NCI-H2107 (cell line): ENCODE measurements at places on chromosomes 13 and 19.

GRCh38 chr13:97134364-97135095 is 87.6 kb upstream of the MBNL2 start:
- DNase-seq, result no peak

- DNase-seq, result no peak
These were observed 327.6 kb downstream of the FGF9 start for GRCh38 chr13:21998279-21998990.

GRCh38 chr19:3365836-3366752 is at the start of gene NFIC:
Gene NFIC (plus strand): TSS chr19:3366583. CDS start chr19:3366637, 54 bp downstream.
- DNase-seq, result no peak

DNA sequence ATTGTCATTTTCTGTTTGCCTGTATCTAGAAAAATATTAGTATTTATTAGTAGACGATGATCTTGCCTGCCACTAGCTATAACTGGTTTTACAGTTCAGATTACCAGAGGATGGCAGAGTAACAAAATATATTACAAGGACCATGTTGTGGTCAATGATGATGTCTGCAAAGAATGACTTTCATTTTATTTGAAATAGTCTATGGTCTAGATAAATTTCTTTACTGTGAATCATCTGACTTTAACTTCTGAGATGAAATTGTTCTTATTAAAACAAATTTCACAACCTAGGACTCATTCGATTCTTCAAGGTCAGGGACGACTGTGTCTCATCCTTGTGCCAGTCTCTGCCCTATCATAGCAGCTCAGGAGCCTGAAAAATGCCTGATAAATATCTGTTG is 637.8 kb upstream of the KLF12 start:
- no peak for DNase-seq

- DNase-seq, result no peak
These were observed 301.0 kb downstream of the TBC1D4 start for GRCh38 chr13:75180805-75181455.

DNA sequence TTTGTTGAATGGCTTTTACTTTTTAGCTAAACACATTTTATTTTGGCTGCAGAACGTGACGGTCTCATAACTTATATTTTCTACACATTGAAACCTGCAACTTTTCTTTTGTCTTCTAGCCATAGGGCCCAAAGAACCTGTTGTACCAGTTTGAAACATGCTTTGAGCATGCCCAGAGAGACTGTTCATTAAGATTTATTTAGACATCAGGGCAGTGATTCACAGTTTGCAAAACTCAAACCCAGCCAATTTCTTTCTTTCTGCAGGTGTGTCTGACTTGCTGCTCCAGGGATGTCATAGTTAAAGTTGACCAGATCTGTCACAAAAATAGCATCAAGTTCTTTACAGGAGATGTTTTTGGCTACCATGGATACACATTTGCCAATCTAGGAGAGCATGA is 22.0 kb downstream of the SAE1 start:
- no peak for DNase-seq

DNA sequence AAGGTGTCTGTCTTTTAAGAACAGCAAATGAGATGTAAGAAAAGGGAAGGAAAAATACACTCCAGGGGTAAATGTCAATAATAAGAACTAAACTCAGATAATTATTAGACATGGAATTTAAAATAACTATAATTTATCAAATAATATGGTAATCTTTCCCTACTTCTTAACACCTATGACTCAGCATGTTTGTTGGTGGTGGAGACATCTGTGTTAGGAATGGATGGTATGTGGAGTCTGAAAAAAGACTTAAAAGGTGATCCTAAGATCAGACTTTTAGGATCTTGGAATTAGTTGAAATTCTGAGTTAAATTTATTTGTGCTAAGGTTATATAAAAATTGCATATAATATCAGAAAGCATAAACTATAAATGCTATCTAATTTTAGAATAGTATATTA is 915.1 kb downstream of the SLITRK5 start:
- no peak for DNase-seq

- DNase-seq, result no peak
These were observed 93.1 kb downstream of the KL start for GRCh38 chr13:33109271-33109697.

DNA sequence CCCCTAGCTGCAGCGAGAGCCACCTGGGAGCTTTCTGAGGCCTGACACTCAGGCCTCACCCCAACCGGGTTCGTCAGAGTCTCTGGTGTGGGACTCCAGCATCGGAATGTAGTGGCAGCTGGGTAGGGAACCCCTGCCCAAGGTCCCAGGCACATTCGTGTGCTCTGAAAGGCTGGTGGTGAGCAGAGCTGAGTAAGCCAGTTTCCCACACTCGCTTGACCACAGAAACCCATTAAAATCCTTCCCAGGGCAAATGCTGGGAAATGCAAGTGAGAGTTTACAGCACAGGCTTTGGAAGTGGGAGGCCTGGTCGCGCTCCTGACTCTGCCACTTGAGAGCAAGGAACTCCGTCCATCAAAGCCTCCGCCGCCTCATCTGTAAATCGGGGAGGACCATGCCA is 4.2 kb downstream of the TRAPPC6A start:
- no peak for DNase-seq
